Fibroblast of lung (primary cell): ENCODE measurements at places on chromosomes 3 and 15. TPM values are rescaled to one million over a fixed set of nuclear protein-coding genes. Genes with fewer than 3 reads are reported as not detected.

GRCh38 chr15:25469377-25469776 lies 30.6 kb upstream of the UBE3A start:
- no peaks in the 10 kb centered on the region for H3K4me1 ChIP-seq
- no peaks in the 10 kb centered on the region for H3K27me3 ChIP-seq
- no peaks in the 10 kb centered on the region for H3K36me3 ChIP-seq
- H3K4me3 ChIP-seq = no peak overlapping the region
- peak; percentile 3 for DNase-seq

DNA sequence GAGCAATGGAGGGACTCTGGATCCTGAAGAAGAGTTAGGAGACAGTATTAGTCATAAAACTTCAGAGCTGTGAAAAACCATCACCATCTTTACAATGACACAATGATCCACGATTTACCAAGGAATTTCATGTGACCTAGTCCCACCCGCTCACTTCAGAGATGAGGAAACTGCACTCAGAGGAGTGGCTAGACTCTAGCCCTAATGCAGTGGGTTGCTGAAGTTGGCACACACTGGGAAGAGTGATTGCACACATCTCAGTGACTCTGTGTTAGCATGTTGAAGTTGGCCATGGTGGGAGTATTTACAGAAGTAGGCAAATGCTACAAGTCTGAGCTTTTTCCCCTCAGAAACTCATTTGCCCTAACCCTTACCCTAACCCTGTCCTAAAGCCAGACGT lies 35.2 kb upstream of the SPATA12 start:
- H3K27me3 ChIP-seq = peaks cover 2% of the 10 kb centered on the region
- DNase-seq = no peak
- no peak overlapping the region for H3K4me3 ChIP-seq
- no peaks in the 10 kb centered on the region for H3K4me1 ChIP-seq
- no peak overlapping the region for H3K27ac ChIP-seq

DNA sequence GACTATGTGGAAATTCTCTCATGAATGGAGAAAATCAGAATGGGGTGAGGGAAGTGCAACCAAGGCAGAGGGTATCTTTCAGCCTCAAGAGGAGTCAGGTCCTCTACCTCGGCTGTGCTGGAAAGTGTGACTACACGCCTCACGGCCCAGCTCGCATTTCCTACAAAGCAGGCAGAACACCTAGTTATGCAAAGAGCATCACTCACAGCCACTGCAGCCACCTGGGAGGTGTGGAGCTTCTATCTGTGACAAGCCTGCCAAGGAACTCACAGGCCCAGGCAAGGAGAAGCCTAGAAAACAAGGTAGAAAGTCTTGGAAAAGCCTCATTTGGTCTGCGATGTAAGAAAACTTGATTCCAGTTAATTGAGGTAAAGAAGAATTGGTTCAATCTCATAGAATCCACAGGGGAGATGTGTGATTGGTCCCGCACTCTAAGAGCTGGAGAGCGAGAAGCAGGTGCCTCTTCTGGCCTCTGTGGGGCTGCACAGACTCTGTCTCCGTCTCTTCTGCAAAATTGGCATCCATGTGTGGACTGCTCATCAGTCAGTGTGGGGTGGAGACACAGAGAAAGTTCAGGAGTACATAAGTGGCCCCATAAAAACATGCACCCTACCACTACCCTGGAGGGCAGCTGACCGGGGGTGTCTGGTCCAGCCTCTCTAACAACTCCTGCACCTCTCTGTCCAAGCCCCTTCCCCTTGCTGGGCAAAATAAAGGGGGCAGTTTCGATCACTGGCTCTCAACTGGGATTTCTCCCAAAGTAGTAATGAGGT lies 76.8 kb downstream of the TAMM41 start:
- no peaks in the 10 kb centered on the region for H3K36me3 ChIP-seq
- H3K27me3 ChIP-seq = peaks cover 4% of the 10 kb centered on the region
- H3K27ac ChIP-seq = no peak overlapping the region
- DNase-seq = no peak
- peaks cover 6% of the 10 kb centered on the region for H3K4me1 ChIP-seq

DNA sequence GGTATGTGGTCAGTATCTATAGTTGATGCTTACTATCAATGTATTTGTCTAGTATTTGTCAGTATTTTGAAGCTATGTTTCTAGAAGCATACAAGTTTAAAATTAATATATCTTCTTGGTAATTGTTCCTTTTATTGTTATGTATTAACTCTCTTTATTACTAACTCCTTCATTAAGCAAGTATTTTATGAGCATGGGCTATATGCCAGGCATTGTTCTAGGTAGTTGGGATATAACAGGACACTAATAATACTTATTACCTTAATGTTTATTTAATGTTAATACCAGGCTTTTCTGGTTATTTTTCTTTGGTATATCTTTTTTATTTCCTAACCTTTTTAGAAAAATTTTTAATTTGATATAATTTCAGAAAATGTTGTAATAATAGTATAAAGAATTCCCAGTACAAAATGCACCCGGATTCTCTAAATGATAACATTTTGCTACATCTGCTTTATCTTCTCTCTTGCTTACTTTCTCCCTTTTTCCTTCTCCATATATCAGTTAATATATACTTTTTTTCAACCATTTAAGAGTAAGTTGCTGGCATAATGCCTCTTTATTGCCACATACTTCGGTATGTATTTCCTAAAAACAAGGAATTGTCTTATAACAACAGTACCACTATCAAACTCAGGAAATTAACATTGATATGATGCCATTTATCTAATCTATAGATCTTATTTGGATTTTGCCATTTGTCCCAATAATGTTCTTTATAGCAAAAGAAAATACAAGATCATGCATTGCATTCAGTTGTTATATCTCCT lies 30.9 kb downstream of the LRRC49 start:
- no peak overlapping the region for H3K4me3 ChIP-seq
- H3K4me1 ChIP-seq = peaks cover 2% of the 10 kb centered on the region
- H3K27ac ChIP-seq = no peak overlapping the region
- no peak for DNase-seq

DNA sequence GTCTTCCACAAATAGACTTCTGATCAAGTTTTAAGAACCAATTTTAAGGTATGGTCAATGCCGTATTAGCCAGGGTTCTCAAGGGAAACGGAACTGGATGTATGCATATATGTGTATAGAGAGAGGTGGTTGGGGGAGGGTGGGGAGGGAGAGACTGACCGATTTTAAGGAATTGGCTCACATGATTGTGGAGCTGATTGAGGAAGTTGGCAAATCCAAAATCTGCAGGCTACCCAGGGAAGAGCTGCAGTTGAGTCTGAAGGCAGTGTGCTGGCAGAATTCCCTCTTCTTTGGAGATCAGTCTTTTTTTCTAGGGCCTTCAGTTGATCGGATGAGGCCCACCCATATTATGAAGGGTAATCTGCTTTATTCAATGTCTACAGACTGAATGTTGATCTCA lies 40.8 kb upstream of the SPRED1 start:
- no peak overlapping the region for H3K4me3 ChIP-seq
- no peak overlapping the region for H3K27ac ChIP-seq
- no peak for DNase-seq
- H3K27me3 ChIP-seq = no peaks in the 10 kb centered on the region
- no peaks in the 10 kb centered on the region for H3K36me3 ChIP-seq

DNA sequence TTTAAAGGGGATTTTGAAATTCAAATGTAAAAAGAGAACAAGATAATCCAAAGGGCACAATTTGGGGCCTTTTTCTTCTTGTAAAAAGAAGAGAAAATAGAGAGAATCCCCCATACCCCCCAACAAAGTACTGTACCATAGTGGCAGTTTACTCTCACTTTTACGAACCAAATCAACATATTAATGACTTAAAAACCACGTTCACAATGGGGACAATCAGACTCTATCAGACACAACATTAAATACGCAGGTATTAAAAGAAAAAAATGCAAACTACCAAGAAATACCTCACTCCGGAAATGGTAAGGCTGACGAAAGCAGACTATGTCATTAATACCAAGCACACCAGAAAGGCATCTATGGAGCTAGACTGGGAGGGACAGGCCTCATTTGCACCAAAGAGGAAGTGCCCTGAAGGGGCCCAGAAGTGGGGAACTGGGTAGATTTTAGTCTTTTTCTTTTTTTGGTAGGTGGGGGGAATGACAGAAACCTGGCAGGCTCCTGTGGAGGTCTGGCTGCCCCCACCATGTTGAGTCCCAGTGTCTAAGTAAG lies 134.3 kb downstream of the TIGIT start:
- H3K36me3 ChIP-seq = no peaks in the 10 kb centered on the region
- no peaks in the 10 kb centered on the region for H3K27me3 ChIP-seq
- H3K4me3 ChIP-seq = no peak overlapping the region
- H3K4me1 ChIP-seq = no peaks in the 10 kb centered on the region
- H3K27ac ChIP-seq = no peak overlapping the region

- DNase-seq = no peak
- no peak overlapping the region for H3K4me3 ChIP-seq
- no peak overlapping the region for H3K27ac ChIP-seq
Measured at GRCh38 chr3:63494646-63495045, 157.8 kb upstream of the SNTN start.

GRCh38 chr3:173371848-173372487 lies 25.6 kb upstream of the NLGN1 start:
- H3K36me3 ChIP-seq = no peaks in the 10 kb centered on the region
- no peaks in the 10 kb centered on the region for H3K4me1 ChIP-seq
- H3K27ac ChIP-seq = no peak overlapping the region
- H3K4me3 ChIP-seq = no peak overlapping the region

DNA sequence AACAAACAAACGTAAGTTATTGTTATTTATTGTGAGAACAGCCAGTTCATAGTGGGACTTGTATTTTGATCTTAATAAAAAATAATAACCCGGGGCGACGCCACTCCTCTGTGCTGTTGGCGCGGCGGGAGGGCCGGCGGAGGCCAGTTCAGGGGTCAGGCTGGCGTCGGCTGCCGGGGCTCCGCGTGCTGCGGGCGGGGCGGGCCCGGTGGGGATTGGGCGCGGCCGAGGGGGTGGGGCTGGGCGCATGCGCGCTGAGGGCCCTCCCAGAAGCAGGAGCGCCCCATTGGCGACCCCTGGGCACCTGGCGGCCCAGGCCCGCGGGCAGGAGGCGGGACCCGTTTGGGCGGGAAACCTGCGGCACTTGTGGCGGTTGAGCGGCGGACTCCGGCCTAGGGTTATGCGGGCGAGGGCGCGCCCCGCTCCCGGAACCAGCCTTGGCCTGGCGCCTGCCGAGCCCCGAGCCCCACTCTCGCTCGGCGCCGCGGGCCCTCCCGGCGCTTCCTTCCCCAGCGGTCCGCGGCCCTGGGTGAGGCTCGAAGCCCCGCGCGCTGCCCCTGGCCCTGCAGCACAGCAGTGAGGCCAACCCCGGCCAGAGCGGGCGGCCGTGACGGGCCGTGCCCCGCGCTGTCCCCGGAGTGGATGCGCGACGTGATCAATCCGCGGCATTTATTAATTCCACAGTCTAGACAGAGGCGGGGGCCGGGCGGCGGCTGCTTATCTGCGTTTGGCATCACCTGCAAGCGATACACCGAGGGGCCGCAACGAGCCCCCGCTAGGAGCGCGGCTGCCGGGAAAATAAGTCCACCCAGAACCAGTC lies 6.0 kb downstream of the ISL2 start:
- no peak overlapping the region for H3K4me3 ChIP-seq
- H3K27ac ChIP-seq = no peak overlapping the region
- H3K27me3 ChIP-seq = peaks cover 85% of the 10 kb centered on the region
- DNase-seq = no peak
- no peaks in the 10 kb centered on the region for H3K4me1 ChIP-seq

- no peak overlapping the region for H3K27ac ChIP-seq
- no peak overlapping the region for H3K4me3 ChIP-seq
- H3K27me3 ChIP-seq = peaks cover 12% of the 10 kb centered on the region
Measured at GRCh38 chr3:42513121-42513520, 10.7 kb downstream of the VIPR1 start.

DNA sequence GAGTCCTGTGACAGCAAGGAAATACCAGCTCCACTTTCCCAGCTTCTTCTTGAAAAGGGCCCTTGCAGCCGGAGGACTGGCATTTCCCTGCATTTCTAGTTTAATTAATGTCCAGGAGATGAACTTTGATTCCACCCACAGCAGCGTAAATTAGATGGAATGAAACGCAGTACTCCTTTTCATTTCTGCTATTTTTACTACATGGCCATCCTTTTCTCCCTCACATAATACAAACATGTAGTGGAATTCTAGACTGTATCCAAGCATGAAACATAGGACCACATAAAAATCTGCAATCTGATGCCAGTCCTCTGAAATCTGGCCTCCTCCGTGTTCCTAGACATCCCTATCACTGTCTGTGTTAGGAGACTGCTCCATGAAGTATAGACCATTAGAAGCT lies 403.2 kb downstream of the NR2F2 start:
- H3K27ac ChIP-seq = no peak overlapping the region
- no peak for DNase-seq
- H3K4me1 ChIP-seq = no peaks in the 10 kb centered on the region
- no peaks in the 10 kb centered on the region for H3K36me3 ChIP-seq
- no peaks in the 10 kb centered on the region for H3K27me3 ChIP-seq
- H3K4me3 ChIP-seq = no peak overlapping the region

KBTBD8 gene
- total RNA-seq = 1.0 and 2.3 TPM in 2 replicates

AHSG gene
- total RNA-seq = not detected in 2 replicates
